ENCODE measurements at places on chromosomes 12 and 14. TPM values are rescaled to one million over a fixed set of nuclear protein-coding genes. Genes with fewer than 3 reads are reported as not detected.

Gene MGP
- 215 TPM for total RNA-seq

Gene DNAAF2
- total RNA-seq: 5.5 TPM

Gene PLEKHG7
- not detected for total RNA-seq

DNA sequence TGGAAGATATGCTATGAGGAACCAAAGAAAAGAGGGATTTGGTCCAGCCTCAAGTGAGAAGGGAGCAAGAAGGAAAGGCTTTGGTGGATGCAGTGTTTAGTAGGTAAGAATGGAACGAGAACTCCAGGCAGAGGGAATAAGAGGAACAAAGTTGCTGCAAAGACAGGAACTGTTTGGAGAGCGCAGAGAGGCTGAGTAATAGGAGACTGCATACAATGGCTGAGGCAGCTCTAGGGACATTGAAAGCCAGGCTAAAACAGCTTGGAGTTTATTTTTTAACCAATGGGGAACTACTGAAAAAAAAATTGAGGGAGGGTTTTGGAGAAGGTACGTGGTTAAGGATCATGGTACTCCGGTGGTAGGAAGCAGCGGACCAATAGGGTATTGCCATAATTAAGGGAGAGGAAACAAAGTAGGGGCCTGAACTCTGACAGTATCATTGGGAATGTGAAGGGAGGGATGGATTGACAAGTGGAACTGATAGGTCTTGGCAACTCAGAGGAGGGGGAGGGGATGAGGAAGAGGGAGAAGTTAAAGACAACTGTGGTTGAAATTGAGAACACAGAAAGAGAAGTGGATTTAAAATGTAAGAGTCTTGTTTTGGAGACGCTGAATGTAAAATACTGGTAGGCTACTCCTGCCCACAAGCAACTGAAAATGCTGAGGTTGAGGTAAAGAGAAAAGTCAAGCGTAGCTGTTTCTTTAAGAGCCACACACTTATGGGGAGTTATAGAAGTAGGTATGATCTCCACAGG is 4.8 kb downstream of the ASCL4 start:
- peaks cover 3% of the 10 kb centered on the region for H3K4me1 ChIP-seq
- DNase-seq: no peak
- no peak overlapping the region for H3K4me3 ChIP-seq

DNA sequence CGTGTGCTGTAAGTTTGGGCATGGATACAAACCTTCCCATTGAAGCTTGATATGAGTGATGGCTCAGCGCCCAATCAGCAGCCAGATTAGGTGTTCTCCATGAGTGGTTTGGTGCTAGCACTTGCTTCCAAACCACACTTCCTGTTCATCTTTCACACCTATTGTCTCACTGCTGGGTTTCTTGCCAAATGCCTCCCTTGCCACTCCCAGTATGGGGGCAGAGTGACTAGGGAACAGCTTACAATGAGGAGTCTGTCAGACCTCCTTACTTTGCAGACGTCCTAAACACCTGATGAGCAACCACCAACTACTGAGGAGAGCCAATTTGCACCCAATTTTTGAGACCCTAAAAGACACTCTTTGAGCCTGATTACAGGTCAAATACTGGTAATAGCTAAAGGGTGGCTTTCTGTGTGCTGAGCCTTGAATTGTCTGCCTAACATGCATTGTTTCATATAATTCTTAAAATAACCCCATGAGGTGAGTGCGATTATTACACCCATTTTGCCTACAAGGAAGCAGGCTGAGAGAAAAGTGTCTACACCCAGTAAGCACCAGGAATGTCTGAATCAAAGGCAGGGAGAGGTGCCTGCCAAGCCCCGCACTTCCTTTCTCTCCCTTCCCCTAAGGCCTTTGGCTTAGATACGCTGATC is 48.4 kb upstream of the FOS start:
- no peaks in the 10 kb centered on the region for H3K36me3 ChIP-seq
- H3K4me3 ChIP-seq: no peak overlapping the region
- no peak overlapping the region for H3K27ac ChIP-seq
- H3K4me1 ChIP-seq: peaks cover 18% of the 10 kb centered on the region
- no peak for DNase-seq
- no peaks in the 10 kb centered on the region for H3K27me3 ChIP-seq

GRCh38 chr12:50936821-50937530 is 15.4 kb upstream of the HIGD1C start:
- peaks cover 2% of the 10 kb centered on the region for H3K36me3 ChIP-seq
- no peak for DNase-seq
- no peak overlapping the region for H3K4me3 ChIP-seq
- peaks cover 30% of the 10 kb centered on the region for H3K4me1 ChIP-seq
- H3K27ac ChIP-seq: no peak overlapping the region

Gene FOXN4
- not detected for total RNA-seq

DNA sequence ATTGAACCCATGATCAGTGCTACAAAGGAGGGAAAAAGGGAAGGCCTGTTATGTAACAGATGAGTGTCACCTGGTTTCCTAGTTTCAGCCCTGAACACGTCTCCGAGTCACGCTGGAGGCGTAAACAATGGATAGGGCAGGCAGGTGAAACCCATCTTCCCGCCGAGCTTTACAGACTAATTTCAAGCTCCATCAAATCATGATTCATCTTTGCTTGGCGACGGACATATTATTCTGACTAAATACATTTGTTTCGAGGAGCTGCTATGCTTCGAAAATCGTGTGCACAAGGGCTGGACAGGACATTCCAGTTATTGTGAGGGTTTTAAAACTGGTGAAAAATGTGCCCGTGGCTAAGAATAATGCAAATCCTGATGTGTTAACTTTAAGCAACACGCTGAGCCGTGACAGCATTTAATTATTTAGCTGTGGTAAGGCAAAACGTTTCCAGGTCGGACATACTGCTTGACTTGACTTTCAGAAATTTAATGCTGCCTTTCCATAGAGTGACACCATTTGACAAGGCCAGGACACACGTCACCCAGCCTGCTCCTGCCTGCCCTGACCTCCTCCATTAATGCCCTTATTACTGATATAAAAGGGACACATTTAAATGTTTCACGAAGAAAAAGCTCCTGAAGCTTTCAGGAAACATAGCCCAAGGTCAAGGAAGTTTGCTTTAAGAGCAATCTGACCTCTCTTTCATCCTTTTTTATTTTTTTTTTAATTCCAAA is 1203.5 kb upstream of the TMEM132C start:
- no peaks in the 10 kb centered on the region for H3K4me1 ChIP-seq
- H3K36me3 ChIP-seq: no peaks in the 10 kb centered on the region
- no peak overlapping the region for H3K27ac ChIP-seq
- peaks cover 6% of the 10 kb centered on the region for H3K27me3 ChIP-seq
- no peak overlapping the region for H3K4me3 ChIP-seq

- H3K27ac ChIP-seq: no peak overlapping the region
- no peaks in the 10 kb centered on the region for H3K4me1 ChIP-seq
- H3K27me3 ChIP-seq: peaks cover 24% of the 10 kb centered on the region
- no peak overlapping the region for H3K4me3 ChIP-seq
- H3K36me3 ChIP-seq: no peaks in the 10 kb centered on the region
These were observed 188.2 kb upstream of the RMST start for GRCh38 chr12:97274386-97274785.

GRCh38 chr12:29552324-29552927 is 54.9 kb upstream of the OVCH1 start:
- H3K27ac ChIP-seq: no peak overlapping the region
- H3K4me1 ChIP-seq: peaks cover 8% of the 10 kb centered on the region
